Anterior cingulate cortex (tissue), 58 donors: ENCODE measurements at places on chromosomes 16 and 17.

DNA sequence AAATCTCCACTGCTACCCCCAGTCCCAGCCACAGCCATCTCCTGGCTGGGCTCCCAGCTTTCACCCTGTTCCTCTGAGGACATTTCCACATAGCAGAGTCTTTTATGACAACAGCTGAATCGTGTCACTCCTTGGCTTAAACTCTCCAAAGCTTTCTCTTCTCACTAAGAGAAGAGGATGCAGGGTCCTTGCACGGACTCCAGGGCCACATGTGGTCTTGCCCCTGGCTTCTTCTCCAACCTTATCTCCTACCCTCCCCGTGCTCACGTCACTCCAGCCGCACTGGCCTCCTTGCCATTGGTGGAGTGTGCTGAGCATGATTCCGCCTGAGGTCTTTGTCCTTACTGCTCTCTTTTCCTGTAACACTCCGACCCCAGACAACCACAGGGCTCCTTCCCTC, 39.9 kb upstream of the CCDC182 start:
- no peak for DNase-seq

- DNase-seq = no peak
Measured at GRCh38 chr17:47742319-47743181, 9.5 kb downstream of the TBX21 start.

DNA sequence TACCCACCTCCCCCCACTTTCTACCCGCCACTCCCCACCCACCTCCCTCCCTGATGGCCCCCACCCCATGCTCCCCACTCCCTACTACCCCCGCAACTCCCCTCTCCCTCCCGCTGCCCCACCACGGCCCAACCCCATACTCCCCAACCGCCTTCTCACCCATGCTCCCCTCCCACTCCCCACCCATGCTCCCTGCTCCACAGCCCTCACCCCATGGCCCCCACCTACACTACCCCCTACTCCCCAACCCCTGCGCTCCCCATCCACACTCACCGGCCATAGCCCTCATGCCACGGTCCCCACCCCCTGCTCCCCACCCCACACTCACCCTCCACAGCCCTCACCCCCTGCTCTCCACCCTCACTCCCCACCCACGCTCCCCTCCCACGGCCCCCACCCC, 13.9 kb downstream of the COTL1 start:
- DNase-seq = no peak

DNA sequence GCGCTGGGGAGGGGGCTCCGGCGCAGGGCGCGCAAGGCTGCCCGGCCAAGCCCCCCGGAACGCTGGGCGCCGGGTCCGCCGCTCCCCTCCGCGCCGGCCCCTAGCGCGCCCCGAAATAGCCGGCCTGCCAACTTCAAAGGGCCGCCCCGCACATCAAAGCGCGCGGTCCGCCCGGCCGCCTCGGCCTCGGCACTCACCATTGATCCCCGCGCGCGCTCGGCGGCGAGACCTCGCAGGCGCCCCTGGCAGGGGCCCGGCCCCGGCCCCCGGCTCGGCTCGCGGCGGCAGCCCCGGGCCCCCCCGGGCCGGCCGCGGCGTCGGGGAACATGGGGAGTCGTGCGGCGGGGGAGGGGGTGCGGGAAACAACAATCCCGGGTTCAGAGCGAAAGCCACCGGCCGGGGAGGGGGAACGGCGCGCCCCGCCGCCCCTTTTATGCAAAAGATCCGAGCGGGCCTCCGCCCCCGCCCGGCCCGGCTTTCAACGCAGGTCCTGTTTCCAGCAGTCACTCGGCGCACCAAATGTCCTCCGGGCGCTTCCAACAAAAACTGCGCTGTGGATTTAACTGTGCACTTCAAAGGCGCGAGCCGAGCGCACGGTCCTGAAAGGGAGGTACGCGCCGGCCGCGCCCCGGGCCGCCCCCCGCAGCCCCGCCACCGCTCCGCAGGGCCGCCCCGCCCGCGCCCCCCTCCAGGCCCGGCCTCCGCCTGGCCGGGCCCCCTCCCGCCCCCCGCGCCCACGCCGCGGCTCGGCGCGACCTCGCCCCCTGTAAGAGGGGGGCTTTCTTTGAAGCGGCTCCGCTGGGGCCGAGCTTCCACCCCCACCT, 608 bp downstream of the AXIN2 start:
- peak; percentile 66 for DNase-seq

DNA sequence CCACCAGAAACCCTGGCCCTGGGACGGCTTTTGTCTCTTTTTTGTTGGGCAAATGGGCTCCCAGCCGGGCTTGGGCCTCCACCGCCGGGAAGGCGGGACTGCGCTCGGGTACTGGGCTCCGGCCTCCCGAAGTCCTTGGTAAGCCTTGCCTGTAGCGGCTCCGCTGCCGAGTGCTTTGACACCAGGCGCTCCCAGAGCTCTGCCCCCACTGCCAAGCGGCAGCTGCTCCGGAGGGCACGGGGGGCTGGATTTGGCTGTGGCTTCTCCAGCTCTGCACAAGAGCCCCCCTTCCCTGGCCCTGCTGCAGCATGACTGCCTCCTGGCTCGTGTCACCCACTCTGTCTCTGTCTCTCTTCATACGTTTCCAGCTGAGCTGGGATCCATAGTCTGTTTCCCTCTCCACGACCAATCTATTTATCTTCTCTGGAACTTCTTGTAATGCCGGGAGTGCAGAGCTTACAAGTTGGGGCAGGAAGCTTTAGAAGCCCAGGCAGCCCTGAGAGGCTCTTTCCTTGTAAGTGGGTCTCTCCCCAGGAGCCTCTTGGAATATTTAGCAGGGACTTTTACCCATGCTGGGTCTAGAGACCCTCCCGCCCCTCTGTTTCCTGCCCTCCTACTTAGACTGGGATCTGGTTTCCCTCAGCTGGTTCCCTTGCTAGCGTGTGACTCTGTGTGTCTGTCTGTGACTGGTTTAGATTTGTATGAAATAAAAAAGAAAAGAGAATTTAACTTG, 246.9 kb upstream of the GSE1 start:
- DNase-seq = no peak

- DNase-seq = no peak
Measured at GRCh38 chr17:47400333-47400732, 76.6 kb downstream of the EFCAB13 start.

DNA sequence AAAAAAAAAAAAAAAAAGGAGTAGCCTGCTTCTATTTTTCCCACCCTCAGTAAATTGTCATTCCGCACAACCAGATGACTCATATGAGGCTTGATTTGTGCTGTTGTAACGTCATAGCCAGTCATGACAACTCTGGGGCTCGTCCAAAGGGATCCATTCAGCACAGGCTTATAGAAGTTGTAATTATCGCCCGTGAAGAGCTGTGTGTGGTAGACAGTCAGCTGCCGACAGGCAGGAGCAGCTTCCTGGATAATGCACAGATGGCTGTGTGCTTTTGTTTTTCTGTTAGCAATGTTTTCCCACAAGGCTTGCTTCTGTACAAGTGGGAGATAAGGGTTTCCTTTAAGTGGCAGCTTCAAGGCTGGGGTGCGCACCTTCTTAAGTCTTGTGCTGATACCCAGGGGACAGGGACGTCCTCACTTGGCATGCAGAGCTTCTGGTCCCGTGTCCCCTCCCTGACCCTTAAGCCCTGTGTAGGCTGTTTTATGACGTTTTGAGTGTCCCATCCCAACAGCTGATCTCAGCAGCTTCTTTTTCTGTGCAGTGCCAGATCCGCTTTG, 26.0 kb downstream of the SNX29 start:
- DNase-seq = peak; percentile 19

DNA sequence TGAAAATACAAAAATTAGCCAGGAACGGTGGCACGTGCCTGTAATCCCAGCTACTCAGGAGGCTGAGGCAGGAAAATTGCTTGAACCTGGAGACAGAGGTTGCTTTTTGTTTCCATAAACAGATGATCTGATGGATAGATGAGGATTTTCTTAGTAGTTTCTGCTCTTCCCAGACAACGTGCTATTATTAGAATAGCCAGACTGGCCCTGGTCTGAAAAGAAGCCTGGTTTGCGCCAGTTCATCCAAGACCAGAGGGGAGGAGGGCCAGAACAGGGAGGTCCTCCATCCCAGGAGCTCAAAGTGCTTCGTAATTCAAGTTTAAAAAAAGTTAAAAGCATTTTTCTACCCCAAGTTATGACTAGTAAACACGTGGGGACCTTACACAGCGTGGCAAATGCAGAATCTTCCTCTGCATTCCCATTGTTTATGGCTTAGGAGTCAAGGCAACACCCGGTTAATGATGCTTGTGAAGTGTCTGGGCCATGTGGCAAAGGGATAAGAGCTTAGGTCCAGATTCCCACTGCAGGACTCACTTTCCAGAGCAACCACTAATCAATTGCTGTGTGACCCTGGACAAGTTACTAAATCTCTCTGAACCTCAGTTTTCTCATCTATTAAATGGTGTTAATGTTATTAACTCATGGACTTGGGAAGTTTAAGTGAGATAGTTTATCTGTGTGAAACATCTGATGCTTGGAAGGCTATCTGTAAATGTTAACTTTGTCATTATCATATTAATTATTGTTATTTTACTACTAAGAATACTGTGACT, 205.4 kb downstream of the CCDC182 start:
- DNase-seq = no peak

- DNase-seq = no peak
Measured at GRCh38 chr17:56608944-56609343, 15.4 kb downstream of the NOG start.

DNA sequence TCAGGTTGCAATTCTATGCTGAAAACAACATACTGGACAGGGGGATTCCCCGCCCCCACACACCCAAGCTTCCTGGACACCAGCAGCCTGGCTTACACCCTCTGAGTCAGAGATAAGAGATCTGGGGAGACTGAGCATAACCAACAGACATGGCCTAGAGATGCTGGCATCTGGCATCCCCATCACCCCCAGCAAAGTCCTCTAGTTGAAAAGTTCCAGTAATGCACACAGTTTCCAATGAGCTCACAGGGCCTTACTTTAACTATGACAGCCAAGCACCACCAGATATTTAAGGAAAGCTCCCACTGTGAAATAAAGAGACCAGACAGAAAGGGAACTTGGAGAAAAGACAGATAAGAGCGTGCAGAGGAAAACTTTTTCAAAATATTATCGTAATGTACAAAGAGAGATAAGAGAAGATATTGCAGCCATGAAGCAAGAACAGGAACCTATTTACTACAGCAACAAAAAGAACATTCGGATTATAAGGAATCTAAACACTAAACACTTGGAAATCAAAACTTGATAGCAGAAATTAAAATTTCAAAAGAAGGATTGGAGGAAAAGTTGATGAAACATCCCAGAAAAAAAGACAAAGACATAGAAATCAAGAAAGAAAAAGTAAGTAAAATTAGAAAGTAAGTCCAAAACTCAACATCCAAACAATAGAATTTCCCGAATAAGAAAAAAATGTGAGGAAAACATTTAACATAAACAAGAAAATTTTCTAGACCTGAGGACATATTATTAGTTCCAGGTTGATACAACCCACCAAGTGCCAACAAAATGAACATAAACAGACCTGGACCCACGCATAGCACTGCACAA, 17.2 kb upstream of the ALOX15 start:
- DNase-seq = no peak

DNA sequence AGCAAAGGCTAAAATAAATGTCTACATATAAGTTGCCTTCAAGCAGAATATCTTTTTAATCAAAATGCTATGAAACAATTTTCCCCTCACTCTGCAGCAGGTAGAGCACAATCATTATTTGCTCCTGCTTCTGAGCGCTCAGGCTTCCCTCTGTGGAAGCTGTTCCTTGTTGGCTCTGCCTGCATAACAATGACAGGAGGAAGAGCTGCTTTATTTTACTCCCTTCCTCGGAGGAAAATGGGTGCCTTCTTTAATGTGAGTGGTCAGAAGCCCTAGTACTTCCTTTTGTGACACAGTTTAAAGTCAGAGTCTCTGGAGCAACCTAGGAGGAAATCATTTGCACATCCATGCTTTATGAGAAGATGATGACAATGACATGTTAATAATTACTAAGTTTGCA, 492.1 kb downstream of the CDH8 start:
- no peak for DNase-seq

DNA sequence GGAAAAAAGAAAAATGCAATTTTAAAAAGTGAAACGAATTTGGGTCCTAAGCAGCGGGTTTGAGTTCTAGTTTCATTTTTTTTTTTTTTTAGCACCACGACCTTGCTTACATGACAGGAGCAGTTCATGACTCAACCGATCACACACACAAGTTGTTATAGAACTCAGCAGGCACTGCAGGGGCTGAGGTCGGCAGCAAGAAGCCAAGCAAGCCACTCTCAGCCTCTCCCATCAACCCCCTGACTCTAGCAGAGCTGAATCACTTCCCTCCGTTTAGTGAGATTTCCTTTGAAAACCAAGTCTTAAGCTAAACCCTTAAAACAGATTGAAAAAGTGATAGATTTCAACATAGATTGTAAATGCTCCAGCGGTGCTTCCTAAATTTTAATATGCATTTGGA, 520.8 kb downstream of the HAPSTR1 start:
- no peak for DNase-seq

DNA sequence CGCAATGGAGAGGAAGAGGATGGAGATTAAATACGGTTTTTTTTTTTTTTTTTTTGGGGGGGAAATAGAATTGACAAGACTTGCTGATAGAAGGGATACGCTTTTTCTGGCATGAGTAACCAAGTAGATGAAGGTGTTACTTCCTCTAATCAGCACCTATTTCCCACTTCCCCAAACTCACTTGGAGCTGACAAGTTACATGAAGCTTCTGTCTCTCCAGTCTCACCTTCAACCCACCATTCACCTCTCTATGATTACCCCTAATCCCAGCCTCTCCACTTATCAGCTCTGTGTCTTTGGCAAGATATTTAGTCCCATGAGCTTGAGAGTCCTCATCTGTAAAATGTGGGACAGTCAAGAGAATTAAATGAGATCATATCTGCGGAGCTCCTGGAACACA, 185.9 kb upstream of the HS3ST3A1 start:
- no peak for DNase-seq

GRCh38 chr17:7479213-7480088, at the start of gene ZBTB4:
TSS of gene ZBTB4 (minus strand) at chr17:7479631. CDS start at chr17:7466801, 12,830 bp downstream.
- DNase-seq = peak; percentile 7

GRCh38 chr17:57142925-57143324, 57.9 kb downstream of the AKAP1 start:
- DNase-seq = no peak

DNA sequence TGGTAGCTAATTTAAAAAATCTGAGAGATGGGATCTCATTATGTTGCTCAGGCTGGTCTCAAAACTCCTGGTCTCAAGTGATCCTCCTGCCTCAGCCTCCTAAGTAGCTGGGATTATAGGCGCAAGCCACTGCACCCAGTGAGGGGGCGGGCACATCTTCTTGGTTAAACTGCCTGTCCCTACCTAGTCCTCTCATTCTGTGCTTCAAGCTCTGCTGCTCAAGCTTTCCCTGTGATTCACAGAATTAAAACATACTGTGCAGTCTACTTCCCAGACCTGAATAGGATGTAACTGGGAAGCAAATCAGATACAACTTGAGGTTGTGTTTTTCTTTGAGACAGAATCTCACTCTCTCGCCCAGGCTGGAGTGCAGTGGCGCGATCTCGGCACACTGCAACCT, 2.3 kb downstream of the MRPL38 start:
- no peak for DNase-seq

- no peak for DNase-seq
Measured at GRCh38 chr16:2827374-2827791, 2.7 kb upstream of the ZG16B start.

GRCh38 chr16:65314627-65315008, 192.8 kb upstream of the CDH11 start:
- DNase-seq = no peak
